Hindlimb muscle (tissue), 1 donor: ENCODE measurements at places on chromosomes 6 and 20. TPM values are rescaled to one million over a fixed set of nuclear protein-coding genes. Genes with fewer than 3 reads are reported as not detected.

Gene HTR1B
- polyA plus RNA-seq: not detected

Gene FAM83C
- polyA plus RNA-seq: 0.17 TPM

DNA sequence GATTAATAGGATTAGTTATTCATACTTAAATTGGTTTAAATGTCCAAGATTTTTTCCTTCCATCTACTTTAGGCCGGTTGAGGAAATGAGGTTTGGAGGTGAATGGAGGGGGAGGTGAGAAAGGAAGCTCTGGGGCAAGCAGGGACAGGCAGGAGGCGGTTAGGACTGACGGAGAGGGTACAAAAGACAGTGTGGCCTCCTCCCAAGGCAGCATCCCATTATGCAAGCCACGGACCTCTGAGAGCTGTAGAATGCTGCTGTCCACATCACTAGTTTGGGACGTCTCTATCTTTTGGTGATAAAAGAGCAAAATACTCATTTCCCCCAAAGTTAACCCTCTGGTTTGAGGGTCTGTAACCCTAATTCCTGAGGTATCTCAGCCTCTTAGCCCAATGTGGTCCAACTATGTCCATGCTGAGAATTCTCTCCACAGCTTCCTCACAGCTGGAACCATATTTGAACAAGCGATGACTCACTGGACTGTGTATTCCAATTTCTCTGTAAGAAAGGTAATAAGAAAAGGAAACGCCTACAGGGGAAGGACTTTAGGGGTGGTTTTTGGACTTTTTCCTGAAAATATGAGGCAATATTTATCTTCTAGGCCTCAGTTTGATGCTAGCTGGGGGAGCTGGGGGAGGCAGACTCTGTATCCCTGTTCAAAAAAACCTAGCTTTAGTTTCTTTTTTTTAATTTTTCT lies 172.2 kb downstream of the TFAP2B start:
- DNase-seq: no peak

- DNase-seq: no peak
Measured at GRCh38 chr6:53240761-53241160, 92.1 kb upstream of the GCM1 start.

DNA sequence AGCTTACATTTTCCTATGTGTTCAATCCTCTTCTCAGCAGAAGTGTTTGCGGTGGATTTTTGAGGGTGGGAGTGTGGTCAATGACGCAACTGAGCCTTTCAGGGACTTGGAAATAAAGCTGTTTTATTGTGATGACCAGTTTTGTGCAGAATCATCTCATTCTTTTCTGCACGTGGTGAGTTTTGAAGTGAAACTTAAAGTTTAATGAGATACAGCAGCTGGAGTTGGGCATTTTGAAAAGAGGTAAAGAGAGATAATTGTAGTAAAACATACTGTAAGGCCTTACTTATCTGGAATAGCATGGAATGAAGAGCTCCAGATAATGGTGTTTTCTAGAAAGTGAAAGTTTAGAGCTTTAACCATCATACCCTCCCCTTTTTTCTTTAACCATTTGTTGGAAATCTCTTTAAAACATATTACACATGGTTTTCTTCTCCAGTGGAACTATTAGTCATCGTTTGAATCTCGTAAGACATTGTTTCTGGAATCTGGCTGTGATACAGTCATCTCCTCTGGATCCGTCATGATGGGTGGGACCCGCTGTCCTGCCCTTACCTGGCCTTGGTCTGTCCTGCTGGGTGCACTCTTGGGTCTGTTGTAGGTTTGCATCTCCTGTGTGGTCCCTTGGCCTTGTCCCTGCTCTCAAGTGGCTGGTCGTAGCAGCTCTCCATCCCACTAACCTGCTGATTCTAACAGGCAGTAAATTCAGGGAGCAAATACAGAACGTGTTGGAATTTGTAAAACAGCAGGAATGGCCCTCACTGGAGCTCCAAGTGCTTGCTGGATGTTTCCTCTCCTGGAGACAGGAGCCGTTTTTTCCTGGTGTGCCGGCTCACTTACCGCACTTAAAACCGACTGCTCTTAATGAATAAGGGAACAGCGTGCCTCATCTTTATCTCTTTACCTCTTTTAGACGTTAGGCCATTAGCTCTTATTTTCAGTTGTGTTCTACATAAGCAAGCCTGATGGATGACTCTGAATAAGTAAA lies 29.8 kb downstream of the UST start:
- DNase-seq: peak; percentile 76
